ENCODE measurements at places on chromosomes 1 and 21. TPM values are rescaled to one million over a fixed set of nuclear protein-coding genes. Genes with fewer than 3 reads are reported as not detected.
A peak's percentile ranks its signal among the peaks of the same experiment; 100 is the strongest.

GRCh38 chr1:228071839-228072657 is 10.5 kb upstream of the ARF1 start:
- H3K4me3 ChIP-seq, result no peak overlapping the region
- no peak overlapping the region for H3K27ac ChIP-seq
- DNase-seq, result no peak
- H3K27me3 ChIP-seq, result peaks cover 49% of the 10 kb centered on the region

- H3K4me1 ChIP-seq, result peaks cover 46% of the 10 kb centered on the region
- H3K4me3 ChIP-seq, result no peak overlapping the region
- no peak overlapping the region for H3K27ac ChIP-seq
- no peaks in the 10 kb centered on the region for H3K36me3 ChIP-seq
- H3K27me3 ChIP-seq, result no peaks in the 10 kb centered on the region
Measured at GRCh38 chr1:10508511-10508951, 33.8 kb downstream of the PEX14 start.

DNA sequence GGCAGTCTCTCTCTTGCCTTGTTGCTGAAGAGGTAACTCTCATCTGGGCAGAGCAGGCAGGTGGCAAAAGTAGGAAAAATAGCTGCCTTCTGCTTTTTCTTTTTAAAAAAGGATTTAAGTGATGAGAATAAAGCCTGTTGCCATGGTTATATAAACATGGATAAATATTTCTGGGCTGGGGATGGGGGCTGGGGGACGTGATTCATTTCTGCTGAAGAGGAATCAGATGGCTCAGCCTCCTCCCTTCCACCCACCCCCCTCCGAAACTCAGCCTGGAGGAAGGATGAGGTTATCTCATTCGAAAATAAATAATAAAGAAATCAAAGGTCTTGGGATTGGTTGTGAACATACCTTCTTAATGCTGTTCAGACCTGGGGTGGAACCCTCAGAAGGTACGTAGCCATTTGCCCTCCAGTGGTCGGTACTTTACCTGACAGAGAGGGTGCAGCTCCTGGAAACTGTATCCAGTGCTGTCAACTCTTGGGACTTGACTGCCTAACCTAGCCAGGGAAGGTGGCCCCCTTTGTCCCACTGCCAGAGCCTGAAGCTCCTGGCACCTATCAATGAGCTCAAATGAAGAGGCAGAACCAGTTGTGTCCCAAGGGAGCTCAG is 3.8 kb upstream of the INKA2 start:
- no peak overlapping the region for H3K27ac ChIP-seq
- H3K36me3 ChIP-seq, result no peaks in the 10 kb centered on the region
- no peak overlapping the region for H3K4me3 ChIP-seq
- peaks cover 31% of the 10 kb centered on the region for H3K27me3 ChIP-seq

GRCh38 chr1:55305735-55306134 is 90.6 kb upstream of the USP24 start:
- no peak overlapping the region for H3K4me3 ChIP-seq
- peaks cover 13% of the 10 kb centered on the region for H3K27me3 ChIP-seq
- H3K36me3 ChIP-seq, result no peaks in the 10 kb centered on the region
- H3K27ac ChIP-seq, result no peak overlapping the region
- H3K4me1 ChIP-seq, result no peaks in the 10 kb centered on the region

The LRRC39 gene
- total RNA-seq, result 1.3 TPM

DNA sequence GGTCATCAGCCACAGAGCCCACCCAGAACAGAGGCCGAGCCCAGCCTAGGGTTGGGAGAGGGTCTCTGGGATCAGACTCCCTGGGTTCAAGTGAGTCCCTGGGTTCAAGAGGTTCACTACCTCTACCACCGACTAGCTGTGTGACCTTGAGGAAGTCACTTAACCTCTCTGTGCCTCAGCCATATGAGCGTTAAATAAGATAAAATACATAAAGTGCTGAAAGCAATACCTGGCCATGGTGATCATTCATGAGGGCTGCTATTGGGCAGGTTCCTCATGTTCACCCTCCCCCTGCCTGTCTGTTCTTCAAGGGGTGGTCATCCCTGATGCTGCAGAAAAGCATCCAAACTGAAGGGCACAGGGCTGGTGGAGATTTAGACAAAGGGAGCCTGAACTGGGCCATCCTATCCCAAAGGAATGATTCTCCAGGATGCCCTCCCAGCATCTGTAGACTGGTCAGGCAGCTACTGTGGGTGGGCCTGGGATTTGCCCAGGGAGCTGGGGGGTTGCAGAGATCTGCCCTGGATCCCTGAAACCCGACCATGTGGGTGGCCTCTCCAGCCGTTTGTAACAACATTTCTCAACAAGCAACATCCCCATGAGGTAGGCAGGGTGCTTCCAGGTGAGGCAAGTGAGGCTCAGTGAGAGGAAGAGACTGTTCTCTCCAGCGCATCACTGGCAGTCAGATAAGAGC is 196.6 kb downstream of the MATN1 start:
- peaks cover 16% of the 10 kb centered on the region for H3K4me1 ChIP-seq
- no peak for DNase-seq
- H3K27me3 ChIP-seq, result peaks cover 15% of the 10 kb centered on the region
- peak overlapping the region; percentile 82 for H3K27ac ChIP-seq
- H3K4me3 ChIP-seq, result no peak overlapping the region

- H3K36me3 ChIP-seq, result no peaks in the 10 kb centered on the region
- no peak for DNase-seq
- H3K27ac ChIP-seq, result peak overlapping the region; percentile 50
- peak overlapping the region; percentile 87 for H3K4me3 ChIP-seq
Measured at GRCh38 chr1:15757575-15758342, 836 bp upstream of the FBLIM1 start.

- H3K36me3 ChIP-seq, result peaks cover 2% of the 10 kb centered on the region
- no peak overlapping the region for H3K4me3 ChIP-seq
- no peak overlapping the region for H3K27ac ChIP-seq
Measured at GRCh38 chr1:95221306-95221705, 12.7 kb upstream of the RWDD3 start.

Measured in neural crest cell (in vitro differentiated cells).